ENCODE measurements at places on chromosomes 7 and 10.

GRCh38 chr10:76558586-76558985 is 1079.0 kb downstream of the KCNMA1 start:
- DNase-seq, result no peak

DNA sequence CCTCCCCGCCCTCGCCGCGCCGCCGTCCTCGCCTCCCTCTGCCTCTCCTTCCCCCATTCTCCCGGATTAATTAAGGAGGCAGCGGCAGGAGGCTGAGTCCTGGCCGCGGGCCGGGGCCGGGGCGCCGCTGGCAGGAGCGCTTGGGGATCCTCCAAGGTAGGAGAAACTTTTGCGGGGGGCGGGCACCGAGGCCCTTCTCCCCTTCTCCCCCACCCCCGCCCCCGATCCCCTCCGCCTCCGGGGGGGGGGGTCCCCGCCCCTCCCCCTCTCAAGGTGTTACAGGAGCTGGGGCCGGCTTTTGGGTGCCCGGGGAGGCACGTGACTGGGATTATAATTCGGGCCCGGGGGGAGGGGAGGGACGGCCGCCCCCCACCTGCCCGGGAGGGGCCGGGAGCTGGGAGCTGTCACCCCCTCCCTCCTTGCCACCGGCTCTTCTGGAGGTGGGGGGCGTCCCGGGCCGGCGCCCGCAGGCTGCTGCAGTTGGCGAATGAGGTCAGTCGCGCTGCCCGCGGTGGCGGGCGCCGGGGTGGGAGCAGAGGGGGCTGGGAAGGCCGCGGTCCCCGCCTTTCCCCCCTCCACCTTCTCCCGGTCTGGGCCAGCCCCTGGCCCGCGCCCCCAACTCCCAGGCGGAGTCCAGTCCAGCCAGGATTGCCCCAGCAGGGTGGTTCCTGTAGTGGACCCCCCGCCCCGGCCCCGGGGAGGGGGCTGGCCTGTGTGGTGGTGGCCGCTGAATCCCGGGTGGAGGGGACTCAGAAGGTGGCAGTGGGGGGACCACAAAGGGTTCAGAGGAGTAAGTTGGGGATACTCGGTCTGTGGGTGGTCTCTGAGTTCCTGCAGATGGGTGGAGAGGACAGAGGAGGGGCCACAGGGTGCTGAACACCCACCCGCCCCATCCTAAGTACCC is 567 bp downstream of the GTF2IRD1 start:
- DNase-seq, result no peak

GRCh38 chr7:150402671-150403321 is 23.7 kb downstream of the ZNF775 start:
- DNase-seq, result no peak

GRCh38 chr7:64849250-64849923 is 53.7 kb upstream of the ZNF273 start:
- DNase-seq, result no peak

- DNase-seq, result no peak
Observed at GRCh38 chr7:6553448-6554044, 2.3 kb upstream of the GRID2IP start.

DNA sequence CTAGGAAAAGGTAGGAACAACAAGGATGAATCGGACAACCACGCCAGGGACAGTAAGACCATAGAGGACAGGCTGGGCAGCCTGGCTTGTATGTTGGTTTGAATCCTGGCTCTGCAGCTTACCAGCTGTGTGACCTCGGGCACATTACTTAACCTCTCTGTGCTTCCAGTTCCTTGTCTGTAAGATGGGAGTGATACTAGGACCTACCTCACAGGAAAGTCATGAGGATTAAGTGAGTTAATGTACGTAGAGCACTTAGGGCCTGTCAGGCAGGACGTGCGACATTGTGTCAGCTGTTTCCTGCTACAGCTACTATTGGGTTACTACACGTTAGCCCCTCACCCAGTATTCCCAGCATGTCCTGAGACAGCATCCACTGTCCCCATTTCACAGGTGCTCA is 32.1 kb downstream of the PLAC9 start:
- DNase-seq, result no peak

- no peak for DNase-seq
Observed at GRCh38 chr7:137390076-137390475, 46.5 kb upstream of the PTN start.

All from activated CD4-positive, alpha-beta T cell treated with anti-CD3 and anti-CD28 coated beads, Interleukin-2, amount 50 U/mL, for 1 hour (primary cell).